Cerebellar nuclear complex (tissue), 1 donor: ENCODE measurements at places on chromosomes 7 and 10.

GRCh38 chr7:50629238-50629901 is 64.2 kb upstream of the DDC start:
- no peak for DNase-seq

GRCh38 chr10:110747609-110748464 is 103.7 kb downstream of the RBM20 start:
- no peak for DNase-seq

DNA sequence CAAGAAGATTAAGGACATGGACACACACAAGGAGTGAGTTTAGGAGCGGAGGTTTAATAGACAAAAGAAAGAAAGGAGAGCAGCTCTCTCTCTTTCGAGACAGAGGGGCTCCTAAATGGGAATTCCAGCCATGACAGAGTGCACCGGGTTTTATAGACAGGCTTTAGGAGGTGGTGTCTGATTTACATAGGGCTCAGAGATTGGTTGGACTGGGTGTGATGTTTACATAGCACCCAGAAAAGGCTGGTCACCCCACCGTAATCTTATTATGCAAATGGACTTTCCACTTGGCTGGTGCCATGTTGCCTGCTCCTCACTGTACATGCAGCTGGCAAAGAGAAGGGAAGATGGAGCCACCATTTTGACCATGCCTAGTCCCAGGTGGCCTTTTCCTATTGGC is 28.4 kb upstream of the MRC1 start:
- no peak for DNase-seq

DNA sequence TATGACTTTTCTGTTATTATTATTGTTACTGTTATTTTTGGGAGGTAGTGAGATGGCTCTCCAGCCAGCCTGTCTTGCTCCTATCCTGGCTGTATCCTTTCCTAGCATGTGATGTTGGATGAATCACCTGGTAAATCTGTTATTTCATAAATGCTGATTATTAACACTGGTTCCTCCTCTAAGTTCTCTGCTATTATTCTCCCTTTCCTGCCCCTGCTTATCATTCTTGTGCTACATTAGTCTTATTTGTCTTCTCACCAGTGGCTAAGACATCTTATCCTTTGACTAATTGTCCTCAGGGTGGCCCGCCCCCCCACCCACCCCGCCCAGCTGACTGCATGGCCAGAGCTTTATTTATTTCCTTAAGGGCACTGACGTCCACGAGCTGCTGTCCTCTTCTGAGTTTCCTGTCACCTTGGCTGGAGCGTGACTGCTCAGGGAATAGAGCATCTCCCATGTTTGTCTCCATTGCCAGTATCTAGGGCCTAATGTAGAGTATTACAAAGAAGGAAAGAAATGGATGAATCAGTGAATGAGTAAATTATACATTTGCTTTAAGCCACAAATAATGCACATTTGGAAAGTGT is 110.1 kb upstream of the KLF6 start:
- no peak for DNase-seq

- no peak for DNase-seq
Measured at GRCh38 chr7:151406051-151406875, 3.6 kb downstream of the WDR86 start.

DNA sequence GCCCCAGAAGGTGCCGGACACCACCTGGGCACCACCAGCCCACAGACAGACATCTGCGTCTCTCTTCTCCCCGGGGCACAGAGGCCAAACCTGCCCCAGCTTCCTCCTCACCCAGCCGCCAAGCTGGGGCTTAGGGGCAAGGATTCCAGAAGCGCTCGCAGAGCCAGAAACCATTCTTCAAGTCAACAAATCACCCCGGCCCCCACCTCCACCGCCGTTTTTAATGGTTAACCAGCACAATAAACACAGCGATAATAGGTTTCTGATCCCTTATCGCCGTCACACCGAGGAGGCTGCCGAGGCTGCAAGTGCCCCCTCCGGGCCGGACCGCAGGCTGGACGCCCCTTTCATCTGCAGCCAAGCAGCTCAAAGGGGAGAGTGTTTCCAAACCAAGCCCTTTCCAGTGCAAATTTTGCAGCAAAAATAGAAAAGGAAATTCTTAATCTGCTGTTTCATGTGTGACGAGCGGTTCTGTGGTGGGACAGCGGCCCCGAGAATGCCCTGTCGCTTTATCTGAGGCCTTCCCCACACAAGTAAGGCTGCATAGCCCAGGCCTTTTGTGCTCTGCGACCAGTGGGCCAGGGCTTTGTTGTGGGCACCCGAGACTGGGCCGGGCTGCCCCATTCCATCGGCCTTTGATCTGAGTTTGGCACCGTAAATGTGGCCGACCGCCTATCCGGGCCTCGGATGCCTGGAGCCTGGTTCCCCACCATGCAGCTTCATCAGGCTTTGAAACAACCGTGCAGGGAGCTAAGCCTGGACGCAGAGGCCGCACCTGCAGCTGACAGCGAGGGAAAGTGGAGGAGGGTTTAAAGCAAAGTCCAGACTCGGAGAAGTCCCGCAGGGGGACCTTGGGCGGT is 83.2 kb downstream of the FOXL3 start:
- no peak for DNase-seq

GRCh38 chr10:29948881-29949355 is 110.5 kb downstream of the JCAD start:
- no peak for DNase-seq

- DNase-seq: no peak
Measured at GRCh38 chr10:101625821-101626412, 37.8 kb downstream of the DPCD start.

DNA sequence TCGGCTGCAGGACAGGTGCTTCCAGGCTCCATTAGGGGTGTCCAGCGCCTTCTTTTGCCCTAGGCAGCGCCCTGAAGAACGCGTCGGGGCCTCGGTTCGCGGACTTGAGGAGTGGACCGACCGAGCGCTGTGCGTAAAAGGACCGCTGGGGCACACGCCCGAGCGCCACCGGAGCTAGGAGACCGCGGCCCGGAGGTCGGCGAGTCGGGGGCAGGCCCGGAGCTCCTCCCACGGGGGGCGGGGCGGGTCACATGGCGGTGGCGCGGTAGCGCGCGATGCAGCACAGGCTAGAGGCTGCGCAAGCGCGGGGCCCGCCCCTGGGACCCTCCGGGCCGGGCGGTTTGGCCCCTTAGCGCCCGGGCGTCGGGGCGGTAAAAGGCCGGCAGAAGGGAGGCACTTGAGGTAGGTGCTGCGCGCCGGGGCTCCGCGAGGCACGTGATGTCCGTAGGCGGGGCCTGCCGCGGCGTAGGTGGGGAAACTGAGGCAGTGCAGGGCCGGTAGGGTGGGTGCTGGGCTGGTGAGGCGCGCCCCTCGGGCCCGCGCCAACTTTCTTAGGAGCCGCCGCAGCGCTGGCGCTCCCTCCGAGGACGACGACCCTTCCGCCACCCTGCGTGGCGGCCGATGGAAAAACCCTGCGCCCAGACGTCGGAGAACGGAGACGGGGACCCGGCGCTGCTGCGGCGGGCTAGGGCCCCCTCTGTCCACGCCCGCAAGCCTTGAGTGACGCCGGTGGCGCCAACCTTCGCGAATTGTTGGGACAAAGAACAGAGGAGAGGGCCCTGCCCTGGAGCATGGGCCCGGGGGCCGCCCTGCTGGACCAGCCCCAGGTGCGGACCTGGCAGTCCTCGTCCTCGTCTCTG is at the start of gene PRXL2A:
PRXL2A (plus strand) TSS at position 310 of the 860 bp plus-strand sequence. CDS start 11,917 bp downstream, outside the sequence.
- no peak for DNase-seq

- DNase-seq: no peak
Measured at GRCh38 chr7:46454816-46455215, 533.7 kb upstream of the IGFBP3 start.

DNA sequence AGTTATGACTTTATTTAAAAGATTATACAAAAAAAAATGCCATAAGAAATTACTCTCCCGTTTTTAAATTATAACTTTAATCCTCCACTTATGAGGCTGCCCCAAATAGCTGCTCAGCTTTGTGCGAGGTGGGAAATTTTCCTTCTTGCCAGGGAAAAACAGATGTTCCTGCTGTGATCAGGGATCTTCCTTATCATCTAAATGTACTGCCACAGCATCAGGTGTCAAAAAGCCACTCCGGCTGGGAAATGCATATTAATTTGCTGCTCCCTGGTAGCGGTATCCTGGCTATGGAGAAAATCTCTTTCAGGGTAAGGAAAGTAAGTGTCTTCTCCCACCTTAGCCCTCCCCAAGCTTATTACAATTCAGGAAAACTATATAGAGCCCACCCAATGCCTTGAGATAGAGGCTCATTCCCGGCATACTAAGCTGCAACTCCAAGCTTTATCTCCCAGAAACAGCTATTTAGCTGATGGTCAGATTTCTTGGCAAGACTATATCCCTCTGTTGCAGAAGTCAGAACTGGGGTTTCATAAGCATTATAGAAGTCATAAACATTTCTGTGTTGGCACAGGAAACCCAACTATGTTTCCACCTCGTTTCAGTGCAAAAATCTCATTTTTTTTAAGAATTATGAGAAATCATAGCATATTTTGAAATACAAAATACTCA is 360.4 kb downstream of the PARD3 start:
- DNase-seq: no peak

GRCh38 chr10:43026039-43026973 is 50.6 kb upstream of the RET start:
- no peak for DNase-seq
